ENCODE measurements at places on chromosomes 2 and 18.

DNA sequence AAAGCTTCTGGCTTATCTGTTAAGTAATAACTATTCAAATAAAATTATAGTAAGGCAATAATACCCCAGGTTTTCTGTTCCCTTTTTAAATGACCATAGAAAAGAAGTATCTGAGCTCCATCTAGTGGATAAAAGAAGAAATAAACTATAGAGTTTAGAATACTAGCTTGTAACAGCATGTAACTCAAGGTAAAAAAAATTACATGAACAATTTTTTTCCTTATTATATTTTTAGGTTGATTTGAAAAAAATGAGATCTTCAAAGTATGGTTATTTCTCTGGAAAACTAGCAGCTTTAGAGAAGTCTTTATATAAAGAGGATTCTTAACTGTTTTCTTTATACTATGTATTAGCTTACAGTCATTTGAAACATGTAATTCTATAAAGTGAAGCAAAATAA, 58.1 kb downstream of the NCKAP1 start:
- DNase-seq = peak; percentile 20

DNA sequence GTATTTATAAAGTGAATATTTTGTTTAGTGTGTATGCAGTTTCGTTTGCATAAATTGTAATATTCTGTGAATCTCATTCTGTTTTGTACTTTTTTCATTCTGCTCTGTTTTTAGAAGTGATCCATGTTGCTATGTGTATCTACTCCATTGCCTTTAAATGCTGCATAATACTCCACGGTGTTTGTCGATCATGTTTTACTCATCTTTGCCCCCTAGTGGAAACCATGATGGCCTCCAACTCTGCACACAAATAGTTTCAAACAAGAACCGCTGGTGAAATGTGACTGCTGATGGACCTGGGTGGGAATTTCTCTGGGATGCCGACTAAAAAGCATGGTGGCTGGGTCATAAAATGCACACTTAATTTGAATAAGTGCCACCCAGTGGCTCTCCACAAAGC, 32.0 kb upstream of the SKOR2 start:
- DNase-seq = no peak

DNA sequence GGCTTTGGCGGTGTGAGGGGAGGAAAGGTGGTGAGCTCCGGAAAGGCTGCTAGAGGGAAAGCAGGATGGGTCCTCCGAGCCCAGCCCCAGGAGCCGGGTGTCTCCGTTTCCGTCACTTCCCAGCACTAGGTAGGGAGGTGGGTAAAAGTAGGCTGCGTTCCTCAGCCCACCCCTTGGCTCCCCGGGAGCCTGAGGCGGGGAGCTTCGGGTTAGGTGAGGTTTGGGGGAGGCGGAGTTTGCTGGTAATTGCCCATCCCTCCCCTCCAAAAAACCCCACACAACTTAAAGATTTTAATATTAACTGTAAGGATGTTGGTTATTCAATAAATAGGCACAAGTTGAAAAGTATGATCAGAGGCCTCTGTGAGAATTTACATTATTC, 552 bp upstream of the ATF2 start:
- no peak for DNase-seq

DNA sequence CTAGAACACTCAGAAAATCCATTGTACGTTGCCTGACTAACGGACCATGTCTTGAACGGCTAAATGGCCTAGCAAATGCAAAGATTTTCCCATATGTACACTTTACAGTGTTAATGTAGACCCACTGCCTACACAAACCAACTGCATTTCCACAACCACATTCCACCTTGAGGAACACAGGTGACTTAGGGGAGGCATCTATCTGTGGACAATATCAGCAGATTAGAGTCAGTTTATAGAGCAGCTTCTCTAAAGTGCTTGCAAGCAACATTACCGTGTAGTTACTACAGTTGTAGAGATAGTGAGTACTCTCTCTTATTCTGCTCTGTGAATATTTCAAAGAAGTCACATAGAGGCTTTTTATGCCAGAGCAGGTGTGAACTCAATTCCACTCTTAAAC, 139.6 kb downstream of the TCF4 start:
- no peak for DNase-seq

DNA sequence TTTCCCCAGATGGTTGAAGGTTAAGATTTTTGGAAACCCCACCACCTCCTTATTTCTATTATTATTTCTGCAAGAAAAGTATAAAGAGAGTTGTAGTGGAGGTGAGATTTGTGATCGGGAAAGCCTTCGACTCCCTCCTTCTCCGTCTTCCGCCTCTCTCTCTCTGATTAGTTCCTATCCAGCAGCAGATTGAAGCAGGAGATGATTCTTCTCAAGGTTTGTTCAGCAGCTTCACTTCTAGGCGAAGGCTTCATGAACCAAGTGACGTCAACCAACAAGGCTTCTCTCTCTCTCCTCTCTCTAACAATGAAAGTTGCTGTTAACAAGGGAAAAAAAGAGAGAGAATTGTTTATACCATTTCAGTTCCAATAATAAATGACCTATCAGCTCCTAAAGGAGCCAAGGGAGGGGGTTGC, at the start of gene BAZ2B:
TSS of gene BAZ2B (minus strand) at position 263 of the 416 bp plus-strand sequence. CDS start 137,829 bp downstream, outside the sequence.
- peak; percentile 77 for DNase-seq

DNA sequence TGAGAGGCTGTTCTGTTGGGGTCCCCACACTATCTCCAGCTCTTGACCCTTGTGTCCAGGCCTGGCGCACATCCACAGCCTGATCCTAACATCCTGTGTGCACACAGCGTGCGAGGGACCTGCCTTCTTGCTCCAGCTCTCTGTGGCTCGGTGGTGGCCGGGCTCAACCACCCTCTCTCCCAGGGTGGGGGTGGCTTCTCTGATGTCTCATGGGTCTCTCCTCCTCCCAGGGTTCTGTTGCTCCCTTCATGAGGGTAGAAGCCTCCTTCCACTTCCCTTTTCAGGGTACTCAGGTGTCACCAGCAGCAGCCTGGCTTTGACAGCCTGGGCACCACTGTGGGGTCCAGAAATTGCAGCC, 196.9 kb upstream of the RAB6C start:
- DNase-seq = no peak
